Stimulated activated CD8-positive, alpha-beta memory T cell treated with anti-CD3 and anti-CD28 coated beads, Interleukin-7, amount 100 ng/mL, for 4 hours (primary cell): ENCODE measurements at places on chromosomes 5 and 9.

DNA sequence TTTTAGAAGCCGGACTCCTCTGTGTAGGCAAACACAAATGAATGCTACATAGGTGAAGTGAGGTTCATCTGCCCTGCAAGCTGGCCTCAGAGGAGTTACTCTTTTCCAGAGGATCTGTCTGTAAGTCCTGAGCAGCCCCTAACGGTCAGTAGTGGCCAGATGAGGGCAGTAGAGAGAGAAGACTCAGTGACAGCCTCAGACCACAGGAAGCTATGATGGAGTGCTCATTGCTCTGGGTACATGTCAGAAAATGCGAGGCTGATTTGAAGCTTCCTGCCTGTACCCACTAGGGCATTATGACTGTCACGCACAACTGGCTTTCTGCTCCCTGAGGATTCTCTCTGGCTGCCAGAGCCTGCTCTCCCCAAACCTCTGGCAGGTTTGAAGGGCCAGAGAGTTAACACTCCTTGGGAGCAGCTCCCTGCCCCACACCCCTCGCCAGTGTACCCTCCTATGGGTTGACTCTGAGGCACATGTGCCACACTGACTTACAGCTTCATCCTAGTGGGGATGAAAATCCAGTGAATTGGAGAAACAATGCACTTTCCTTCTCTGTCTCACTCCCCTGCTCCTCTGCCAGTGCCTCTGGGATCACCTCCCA is 141.5 kb downstream of the GABRG2 start:
- no peak for DNase-seq

DNA sequence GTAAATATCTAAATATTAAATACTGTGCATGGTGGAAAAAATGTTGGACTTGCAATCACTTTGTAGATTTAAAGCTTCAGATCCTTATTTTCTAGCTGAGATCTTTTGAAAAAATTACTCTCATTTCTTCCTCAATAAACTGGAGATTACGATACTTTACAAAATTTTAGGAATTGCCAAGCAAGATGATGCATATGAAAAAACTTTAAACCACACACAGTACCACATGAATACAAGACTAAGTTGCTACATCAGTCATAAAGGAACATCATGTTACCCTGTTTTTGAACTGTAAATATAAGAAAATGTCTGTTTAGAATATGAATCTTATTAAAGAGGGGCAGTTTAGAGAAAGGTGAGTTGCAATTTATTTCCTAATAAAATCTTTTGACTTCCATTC is 703.6 kb upstream of the NUDT12 start:
- no peak for DNase-seq

GRCh38 chr5:133240425-133241091 is 188.7 kb downstream of the HSPA4 start:
- no peak for DNase-seq

- DNase-seq: no peak
Observed at GRCh38 chr5:149217096-149217802, 54.4 kb upstream of the AFAP1L1 start.

GRCh38 chr5:122111460-122111859 is 17.9 kb upstream of the ZNF474 start:
- DNase-seq: no peak

- DNase-seq: no peak
Observed at GRCh38 chr5:91384671-91385430, 1.7 kb upstream of the ARRDC3 start.

DNA sequence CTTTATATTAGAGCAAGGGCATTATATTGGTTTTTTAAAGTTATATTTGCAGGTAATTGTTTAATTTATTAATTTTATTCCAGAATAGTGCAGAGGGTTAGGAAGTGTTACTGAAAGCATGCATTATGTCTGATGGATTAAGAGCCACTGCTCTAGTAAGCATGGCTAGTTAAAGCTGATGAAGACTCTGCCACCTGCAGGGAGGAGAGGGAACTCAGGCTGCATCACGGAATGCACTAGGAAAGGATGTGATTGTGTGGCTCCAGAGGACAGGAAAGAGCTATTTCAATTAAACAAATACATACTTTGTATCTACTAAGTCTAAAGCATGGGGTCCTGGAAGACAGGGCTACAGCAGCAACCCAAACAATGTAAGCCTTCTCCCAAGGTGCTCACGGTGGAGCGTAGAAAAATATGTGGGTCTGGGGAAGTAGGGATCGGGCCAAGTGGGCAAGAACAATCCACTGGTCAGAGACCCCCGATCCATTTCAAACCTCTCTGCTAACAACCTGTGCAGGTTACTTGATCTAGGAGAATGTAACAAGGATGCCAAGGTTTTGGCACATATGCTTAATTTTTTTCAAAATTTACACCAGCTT is 15.3 kb upstream of the GRXCR2 start:
- no peak for DNase-seq
